ENCODE measurements at places on chromosomes 3 and 15. TPM values are rescaled to one million over a fixed set of nuclear protein-coding genes. Genes with fewer than 3 reads are reported as not detected.

DNA sequence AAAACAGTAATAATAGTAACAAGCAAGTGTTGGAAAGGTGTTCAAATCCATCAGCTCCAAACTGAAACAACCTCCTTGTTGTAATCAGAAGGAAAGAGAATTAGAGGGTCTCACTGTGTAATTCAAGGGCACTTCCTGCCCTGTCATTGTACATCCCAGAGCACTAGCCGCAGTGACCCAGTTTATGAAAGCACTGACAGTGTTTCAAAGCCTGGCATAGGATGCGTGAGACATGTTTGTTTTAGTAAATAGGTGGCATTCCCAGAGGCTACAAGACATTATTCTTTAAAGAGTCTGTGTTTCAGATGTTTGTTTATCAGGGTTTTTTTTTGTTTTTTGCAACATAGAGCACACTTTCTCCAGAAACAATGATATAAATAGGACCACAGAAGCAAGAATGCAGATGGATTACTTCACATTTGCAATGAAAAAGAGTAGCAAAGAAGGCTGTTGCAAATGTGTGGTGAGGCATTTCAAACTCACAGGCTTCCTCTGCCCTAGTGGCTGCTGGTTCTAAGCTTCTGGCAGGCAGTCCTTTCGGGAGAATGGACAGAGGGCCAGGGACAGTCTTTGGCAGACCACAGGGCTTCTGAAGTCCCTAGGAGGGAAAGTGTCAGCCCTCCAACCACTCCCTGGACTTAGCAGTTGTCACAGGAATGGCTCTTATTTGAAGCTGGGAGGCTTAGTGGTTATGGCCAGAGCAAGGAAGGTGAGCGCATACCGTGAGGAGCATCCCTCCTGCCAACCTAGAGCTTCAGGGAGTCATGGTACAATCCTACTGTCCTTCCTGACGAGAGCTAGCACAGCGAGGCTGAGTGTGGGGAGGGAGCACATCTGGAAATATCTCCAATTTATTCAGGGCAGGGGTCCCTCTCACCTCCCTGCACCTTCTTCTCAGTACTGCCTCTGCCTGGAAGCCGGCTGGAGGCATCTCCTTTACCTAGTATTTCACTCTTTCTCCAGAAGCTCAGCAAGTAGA, 31.4 kb upstream of the TIPARP start:
- DNase-seq, result no peak

GRCh38 chr3:175672119-175672689, 813.1 kb downstream of the NAALADL2 start:
- no peak for DNase-seq

DNA sequence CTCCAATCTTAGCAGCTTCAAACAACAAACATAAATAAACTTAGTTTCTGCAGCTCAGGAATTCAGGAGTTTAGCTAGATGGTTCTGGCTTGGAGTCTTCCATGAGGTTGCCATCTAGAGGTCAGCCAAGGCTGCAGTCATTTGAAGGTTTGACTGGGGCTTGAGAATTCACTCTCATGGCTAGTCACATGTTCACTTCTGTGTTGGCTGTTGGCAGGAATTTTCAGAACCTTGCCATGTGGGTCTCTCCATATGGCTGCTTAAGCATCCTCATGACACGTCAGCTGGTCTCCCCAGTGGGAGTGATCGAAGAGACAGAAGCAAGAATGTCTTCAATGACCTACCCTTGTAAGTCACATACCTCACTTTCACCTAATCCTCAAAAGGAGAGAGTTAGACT, 269.2 kb upstream of the CNTN3 start:
- no peak for DNase-seq

The ULK3 gene
- total RNA-seq, result 88.3 TPM

The STRIT1 gene
- total RNA-seq, result not detected

The SLC28A1 gene
- total RNA-seq, result not detected

The UROC1 gene
- total RNA-seq, result not detected

The CCR8 gene
- 5.3 TPM for total RNA-seq

The TMEM266 gene
- total RNA-seq, result not detected
